ENCODE measurements at places on chromosomes 12 and 14. TPM values are rescaled to one million over a fixed set of nuclear protein-coding genes. Genes with fewer than 3 reads are reported as not detected.

GNG2 gene
- total RNA-seq = 53.6 TPM

LBHD2 gene
- not detected for total RNA-seq

TMTC1 gene
- total RNA-seq = 52.1 TPM

PPM1H gene
- total RNA-seq = 23.3 TPM

OTUB2 gene
- total RNA-seq = 3.7 TPM

PPP1CC gene
- total RNA-seq = 101 TPM

KCNC2 gene
- total RNA-seq = 2.2 TPM

DACT1 gene
- total RNA-seq = 38.0 TPM

NINJ2 gene
- 3.6 TPM for total RNA-seq

AP4S1 gene
- 14.2 TPM for total RNA-seq

PCED1B gene
- total RNA-seq = 3.3 TPM

TNFAIP2 gene
- 49.8 TPM for total RNA-seq

ERP27 gene
- 14.0 TPM for total RNA-seq

TAS2R42 gene
- total RNA-seq = not detected

TOMM20L gene
- total RNA-seq = not detected

MEG3 gene
- total RNA-seq = 466 TPM
